ENCODE measurements at places on chromosomes 2 and 18.
A peak's percentile ranks its signal among the peaks of the same experiment; 100 is the strongest.

GRCh38 chr2:28326881-28327505 is 65.7 kb upstream of the FOSL2 start:
- DNase-seq: no peak
- no peaks in the 10 kb centered on the region for H3K27me3 ChIP-seq
- no peak overlapping the region for H3K4me3 ChIP-seq
- no peaks in the 10 kb centered on the region for H3K36me3 ChIP-seq
- H3K27ac ChIP-seq: no peak overlapping the region

GRCh38 chr18:10020171-10020570 is 106.4 kb downstream of the VAPA start:
- no peak overlapping the region for H3K4me3 ChIP-seq
- H3K36me3 ChIP-seq: no peaks in the 10 kb centered on the region
- no peaks in the 10 kb centered on the region for H3K27me3 ChIP-seq
- H3K27ac ChIP-seq: no peak overlapping the region
- DNase-seq: no peak

DNA sequence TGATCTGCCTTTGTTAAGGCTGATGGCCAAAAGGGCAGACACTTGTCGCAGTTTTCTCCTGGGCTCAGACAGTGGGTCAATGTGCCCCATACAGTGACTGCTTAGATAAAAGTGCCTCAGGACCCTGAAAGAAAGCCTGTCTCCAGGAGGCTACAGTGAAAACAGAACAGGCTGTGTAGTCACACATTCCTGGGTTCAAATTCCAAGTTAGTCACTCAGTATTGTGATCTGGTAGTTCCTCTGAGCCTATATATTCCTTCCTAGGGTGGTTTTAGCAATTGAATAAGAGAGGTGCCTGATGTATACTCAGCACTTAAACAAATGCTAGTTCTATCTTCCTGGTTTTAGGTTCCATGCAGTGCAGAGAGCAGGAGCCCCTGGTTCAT is 54.4 kb downstream of the RPL37A start:
- no peak overlapping the region for H3K27ac ChIP-seq
- no peaks in the 10 kb centered on the region for H3K27me3 ChIP-seq
- peaks cover 25% of the 10 kb centered on the region for H3K4me1 ChIP-seq
- no peak overlapping the region for H3K4me3 ChIP-seq
- DNase-seq: no peak

- no peak overlapping the region for H3K27ac ChIP-seq
- peaks cover 56% of the 10 kb centered on the region for H3K36me3 ChIP-seq
- DNase-seq: no peak
- H3K4me1 ChIP-seq: no peaks in the 10 kb centered on the region
- H3K27me3 ChIP-seq: no peaks in the 10 kb centered on the region
These were observed 39.0 kb downstream of the SLC66A2 start for GRCh38 chr18:79912409-79912991.

DNA sequence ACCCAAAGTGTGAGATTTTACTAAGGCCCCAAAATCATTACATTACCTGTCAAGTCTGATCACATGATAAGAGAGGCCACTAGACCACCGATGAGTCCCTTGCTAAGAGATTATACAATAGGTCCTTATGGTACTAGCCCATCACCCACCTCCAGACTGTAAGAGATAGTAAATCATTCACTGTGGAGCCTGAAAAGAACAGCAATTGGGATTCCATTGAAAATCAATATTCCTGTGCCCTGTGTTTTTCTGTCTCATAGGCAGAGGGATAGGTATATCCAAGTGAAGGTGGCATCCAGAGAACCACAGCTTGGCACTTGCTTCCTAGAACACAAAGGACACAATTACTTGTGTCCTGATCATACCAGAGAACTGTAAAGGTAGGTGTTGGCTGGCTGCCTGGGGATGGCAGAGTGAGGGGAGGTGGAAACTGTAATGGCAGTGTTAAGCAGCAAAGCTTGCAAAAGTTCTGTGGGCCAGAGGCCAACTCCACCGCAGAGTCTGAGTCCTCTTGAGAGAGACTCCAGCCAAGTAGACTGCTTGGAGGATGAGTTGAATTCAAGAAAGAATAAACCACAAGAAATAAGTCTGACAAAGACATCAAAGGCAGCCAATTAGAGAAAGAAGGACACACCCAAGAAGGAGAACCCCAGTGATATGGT is 102.0 kb upstream of the PIEZO2 start:
- H3K27ac ChIP-seq: no peak overlapping the region
- no peaks in the 10 kb centered on the region for H3K4me1 ChIP-seq
- H3K36me3 ChIP-seq: no peaks in the 10 kb centered on the region
- no peaks in the 10 kb centered on the region for H3K27me3 ChIP-seq

GRCh38 chr2:2542966-2543611 is 212.0 kb upstream of the MYT1L start:
- H3K36me3 ChIP-seq: no peaks in the 10 kb centered on the region
- H3K4me3 ChIP-seq: no peak overlapping the region
- H3K27ac ChIP-seq: no peak overlapping the region
- no peaks in the 10 kb centered on the region for H3K27me3 ChIP-seq
- no peak for DNase-seq
- no peaks in the 10 kb centered on the region for H3K4me1 ChIP-seq

DNA sequence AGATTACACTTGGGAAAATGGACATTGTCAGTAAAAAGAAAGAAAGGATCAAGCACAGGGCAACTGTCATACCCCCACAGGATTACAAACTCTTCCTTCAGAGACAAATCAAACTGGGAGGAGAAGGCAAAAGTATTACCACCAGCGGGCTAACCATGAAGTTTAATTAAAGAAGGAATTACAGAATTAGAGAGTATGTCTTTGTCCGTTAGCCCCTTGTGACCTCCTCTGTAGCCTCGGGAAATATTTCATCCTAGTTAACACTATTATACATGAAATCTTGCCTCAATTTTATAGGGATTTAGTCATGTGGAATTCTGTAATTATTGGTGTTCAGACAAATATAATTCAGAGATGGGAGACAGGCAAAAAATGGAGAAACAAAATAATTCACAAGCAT is 60.7 kb downstream of the PAX3 start:
- no peaks in the 10 kb centered on the region for H3K36me3 ChIP-seq
- peaks cover 7% of the 10 kb centered on the region for H3K27me3 ChIP-seq
- H3K4me3 ChIP-seq: no peak overlapping the region
- no peak overlapping the region for H3K27ac ChIP-seq

DNA sequence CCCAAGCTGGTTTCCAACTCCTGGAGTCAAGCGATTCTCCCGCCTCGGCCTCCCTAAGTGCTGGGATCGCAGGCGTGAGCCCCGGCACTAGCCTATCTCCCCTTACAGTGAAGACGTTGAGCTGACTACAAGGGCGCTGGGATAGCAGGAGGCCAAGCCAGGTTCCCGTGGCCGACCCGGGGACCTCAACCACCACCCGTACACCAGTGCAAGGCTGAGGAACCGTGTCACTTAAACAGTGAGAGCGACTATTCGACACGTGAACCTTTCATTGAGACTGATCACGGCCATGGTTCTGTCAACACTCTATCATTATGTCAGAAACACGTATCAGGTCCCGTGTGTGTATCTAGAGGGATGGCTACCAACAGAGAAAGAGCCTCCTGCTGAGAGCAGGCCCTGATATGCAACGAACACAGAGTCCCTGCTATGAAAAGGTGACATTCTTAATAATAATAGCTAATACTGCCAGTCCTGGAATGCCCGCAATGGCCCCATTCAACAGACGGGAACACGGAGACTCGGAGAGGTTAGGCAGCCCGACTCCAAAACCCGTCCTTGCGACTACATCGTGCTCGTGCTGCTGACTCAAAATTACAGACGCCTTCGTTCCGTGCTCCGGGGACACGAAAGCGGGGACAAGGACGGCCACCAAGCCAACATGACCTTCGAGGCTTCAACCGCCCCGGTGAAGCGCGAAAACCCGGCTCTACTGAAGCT is 833 bp downstream of the AFG3L2 start:
- H3K4me1 ChIP-seq: peaks cover 55% of the 10 kb centered on the region
- peaks cover 15% of the 10 kb centered on the region for H3K36me3 ChIP-seq
- peak overlapping the region; percentile 80 for H3K27ac ChIP-seq
- peak; percentile 32 for DNase-seq
- no peaks in the 10 kb centered on the region for H3K27me3 ChIP-seq
- peak overlapping the region; percentile 91 for H3K4me3 ChIP-seq

- H3K4me1 ChIP-seq: no peaks in the 10 kb centered on the region
- H3K36me3 ChIP-seq: no peaks in the 10 kb centered on the region
- no peak overlapping the region for H3K4me3 ChIP-seq
These were observed 331.6 kb downstream of the TXNL1 start for GRCh38 chr18:56306797-56307196.

All from DND-41 (cell line).